Panc1 (cell line): ENCODE measurements at places on chromosomes 16 and 17. TPM values are rescaled to one million over a fixed set of nuclear protein-coding genes. Genes with fewer than 3 reads are reported as not detected.

TMEM92 gene
- 0.54 TPM for total RNA-seq

RAB37 gene
- 1.5 TPM for total RNA-seq

KCNJ16 gene
- not detected for total RNA-seq

OR1A1 gene
- not detected for total RNA-seq

BAHCC1 gene
- 77.4 TPM for total RNA-seq

CSH2 gene
- not detected for total RNA-seq

HBZ gene
- total RNA-seq: 1.1 TPM

WFIKKN1 gene
- 2.0 TPM for total RNA-seq

HAGH gene
- 58.9 TPM for total RNA-seq

GJD3 gene
- 0.33 TPM for total RNA-seq

ZNF213 gene
- 12.3 TPM for total RNA-seq

RIPOR1 gene
- total RNA-seq: 82.2 TPM

- no peak for DNase-seq
Measured at GRCh38 chr17:3007651-3008121, 55.7 kb downstream of the OR1D5 start.

DNA sequence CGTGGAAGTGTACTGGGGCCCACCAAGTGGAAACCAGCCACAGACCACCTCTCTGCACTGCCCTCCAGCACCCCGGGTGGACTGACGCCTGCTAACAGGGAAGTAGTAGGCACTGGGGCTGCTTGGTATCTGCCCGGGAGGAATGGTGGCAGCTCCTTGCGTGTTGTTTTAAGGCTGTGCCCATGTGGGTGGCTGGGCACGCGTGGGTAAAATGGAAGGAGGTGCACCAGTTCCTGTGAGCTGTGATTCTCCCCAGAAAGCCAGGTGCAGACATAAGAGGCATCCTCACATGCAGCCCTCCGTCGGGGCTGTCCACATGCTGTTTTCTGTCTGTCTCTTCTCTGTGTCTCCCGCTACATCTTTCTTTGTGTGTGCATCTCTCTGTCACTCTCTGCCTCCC lies 122.3 kb downstream of the ENGASE start:
- no peak for DNase-seq

GRCh38 chr16:66930189-66930588 lies 4.0 kb downstream of the CIAO2B start:
- DNase-seq: no peak

DNA sequence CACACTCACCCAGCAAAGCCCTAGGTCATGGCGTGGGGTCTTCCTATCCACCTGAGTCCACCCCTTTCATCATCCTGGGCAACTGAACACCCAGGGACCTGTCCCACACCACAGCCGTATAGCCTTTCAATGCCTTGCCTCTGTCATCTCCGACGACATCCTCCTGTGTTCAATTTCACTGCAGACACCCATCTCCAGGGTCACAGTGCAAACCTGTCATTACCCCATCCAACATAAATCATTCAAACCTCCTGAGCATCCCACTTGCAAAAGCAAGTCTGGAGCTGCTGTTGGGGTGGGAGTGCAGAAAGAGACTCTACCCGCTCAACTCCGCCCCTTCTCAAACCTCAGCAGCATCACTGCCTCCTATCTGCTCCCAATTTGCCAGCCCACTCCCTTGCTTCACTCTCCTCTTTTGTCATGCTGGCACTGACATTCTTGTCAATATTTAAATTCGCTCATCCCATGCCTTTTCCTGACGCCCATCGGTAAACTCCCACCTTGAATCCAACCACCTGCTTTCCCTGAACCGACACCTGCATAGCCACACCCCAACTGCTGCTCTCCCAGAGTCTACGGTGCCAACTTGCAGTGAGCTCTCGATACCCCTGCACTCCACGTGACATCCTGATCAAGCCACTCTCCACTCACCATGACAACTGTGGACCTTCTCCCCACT lies 37.0 kb downstream of the MARF1 start:
- no peak for DNase-seq

- DNase-seq: peak; percentile 38
Measured at GRCh38 chr16:88651276-88651988, 579 bp upstream of the CYBA start.

- DNase-seq: no peak
Measured at GRCh38 chr17:14317383-14317782, 16.5 kb downstream of the HS3ST3B1 start.

DNA sequence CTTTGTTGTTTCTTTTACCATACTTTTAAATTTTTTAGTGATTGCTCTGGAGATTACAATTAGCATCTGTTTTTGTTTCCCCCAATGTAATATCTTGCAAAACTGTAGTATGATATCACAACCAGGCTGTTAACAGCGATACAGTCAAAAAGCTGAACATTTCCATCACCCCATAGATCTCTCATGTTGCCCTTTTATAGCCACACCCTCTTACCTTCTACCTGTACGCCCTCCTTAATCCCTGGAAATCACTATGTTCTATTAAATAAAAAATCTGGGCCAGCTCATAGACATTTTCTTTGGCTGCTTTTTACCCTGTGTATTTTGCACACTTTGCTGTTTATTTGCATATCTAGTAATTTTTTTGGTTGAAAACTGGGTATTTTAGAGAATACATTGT lies 67.2 kb upstream of the NACA2 start:
- DNase-seq: no peak

GRCh38 chr16:79750311-79750710 lies 149.8 kb upstream of the MAF start:
- no peak for DNase-seq

DNA sequence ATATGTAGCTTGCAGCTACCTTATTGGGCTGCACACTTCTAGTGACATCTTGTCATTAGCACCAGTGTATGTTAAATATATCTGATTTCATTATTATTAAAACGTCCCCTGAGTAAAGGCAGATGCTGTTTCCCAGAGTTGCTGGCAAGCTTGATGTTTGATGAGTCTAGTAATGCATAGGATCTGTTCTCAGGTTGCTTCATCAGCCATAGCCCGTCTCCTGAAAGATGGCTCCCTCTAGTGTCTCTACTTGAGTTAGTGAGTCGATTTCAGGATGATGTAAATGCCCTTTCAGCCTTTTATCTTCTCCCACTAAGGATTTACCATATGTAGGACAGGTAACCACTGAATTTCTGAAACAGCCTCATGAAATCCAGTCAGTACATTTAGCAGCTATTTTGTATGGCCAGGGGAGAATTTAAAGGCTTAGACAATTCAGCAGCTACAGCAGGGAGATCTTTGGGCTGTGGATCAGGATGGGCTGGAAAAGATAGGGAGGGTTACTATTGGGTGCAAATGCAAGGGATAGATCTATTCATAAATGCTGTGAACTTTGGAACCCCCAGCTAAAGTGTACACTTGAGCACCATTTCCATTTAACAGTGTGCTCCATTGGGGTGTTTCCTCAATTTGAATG lies 376.3 kb downstream of the CNTNAP4 start:
- peak; percentile 22 for DNase-seq

DNA sequence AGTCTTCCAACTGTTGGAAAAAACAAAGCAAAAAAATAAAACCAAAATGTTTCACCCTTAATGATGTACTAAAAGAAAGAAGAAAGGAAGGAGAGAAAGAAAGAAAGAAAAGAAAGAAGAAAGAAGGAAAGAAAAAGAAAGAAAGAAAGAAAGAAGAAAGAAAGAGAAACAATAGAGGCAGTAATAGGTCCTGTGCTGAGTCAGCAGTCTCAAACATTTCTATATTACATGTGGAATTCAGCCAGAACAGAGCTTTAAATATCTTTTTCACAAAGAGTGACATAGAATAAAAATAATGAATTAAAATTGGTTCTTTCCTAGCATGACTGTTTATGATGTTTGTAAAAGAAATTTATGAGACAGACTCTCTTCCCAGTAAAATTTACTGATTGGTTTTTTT lies 1135.3 kb upstream of the CDH8 start:
- DNase-seq: no peak

- DNase-seq: no peak
Measured at GRCh38 chr16:66713076-66713475, 16.5 kb upstream of the CMTM4 start.

- no peak for DNase-seq
Measured at GRCh38 chr17:79033046-79033616, 9.2 kb downstream of the C1QTNF1 start.

- DNase-seq: no peak
Measured at GRCh38 chr16:70688246-70688742, 2.4 kb upstream of the MTSS2 start.

DNA sequence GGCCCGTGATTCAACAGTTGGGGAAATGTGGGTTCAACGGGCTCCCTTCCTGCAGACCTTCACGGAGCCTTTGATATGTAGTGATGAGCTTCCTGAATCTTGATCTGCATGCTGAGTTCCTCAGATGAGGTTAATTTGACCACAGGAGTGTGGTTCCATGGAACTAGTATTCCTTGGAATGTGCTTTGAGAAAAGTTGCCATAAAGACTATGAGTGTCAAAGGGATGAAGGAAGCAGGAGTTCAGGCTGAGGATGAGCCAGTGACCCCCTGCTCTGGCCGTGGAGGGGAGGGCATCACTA lies 229.2 kb downstream of the MSI2 start:
- no peak for DNase-seq

DNA sequence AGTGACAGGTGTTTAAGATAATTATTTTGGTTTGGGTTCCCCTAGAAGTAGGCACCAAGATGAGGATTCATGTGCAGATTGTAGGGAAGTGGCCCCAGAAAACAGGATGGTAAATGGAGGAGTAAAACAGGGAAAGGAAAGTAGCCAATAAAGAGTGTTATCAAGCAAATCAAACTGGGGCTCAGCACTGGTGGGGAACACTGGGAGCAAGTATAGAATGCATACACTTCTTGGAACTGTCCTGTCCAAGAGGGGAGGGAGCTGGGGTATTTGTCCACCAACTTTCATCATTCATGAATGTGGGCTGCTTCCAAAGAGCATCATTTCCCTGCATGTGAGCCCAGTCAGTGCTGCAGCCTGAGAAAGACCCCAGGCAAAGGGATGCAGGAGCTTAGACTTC lies 215.7 kb upstream of the IRX5 start:
- no peak for DNase-seq

DNA sequence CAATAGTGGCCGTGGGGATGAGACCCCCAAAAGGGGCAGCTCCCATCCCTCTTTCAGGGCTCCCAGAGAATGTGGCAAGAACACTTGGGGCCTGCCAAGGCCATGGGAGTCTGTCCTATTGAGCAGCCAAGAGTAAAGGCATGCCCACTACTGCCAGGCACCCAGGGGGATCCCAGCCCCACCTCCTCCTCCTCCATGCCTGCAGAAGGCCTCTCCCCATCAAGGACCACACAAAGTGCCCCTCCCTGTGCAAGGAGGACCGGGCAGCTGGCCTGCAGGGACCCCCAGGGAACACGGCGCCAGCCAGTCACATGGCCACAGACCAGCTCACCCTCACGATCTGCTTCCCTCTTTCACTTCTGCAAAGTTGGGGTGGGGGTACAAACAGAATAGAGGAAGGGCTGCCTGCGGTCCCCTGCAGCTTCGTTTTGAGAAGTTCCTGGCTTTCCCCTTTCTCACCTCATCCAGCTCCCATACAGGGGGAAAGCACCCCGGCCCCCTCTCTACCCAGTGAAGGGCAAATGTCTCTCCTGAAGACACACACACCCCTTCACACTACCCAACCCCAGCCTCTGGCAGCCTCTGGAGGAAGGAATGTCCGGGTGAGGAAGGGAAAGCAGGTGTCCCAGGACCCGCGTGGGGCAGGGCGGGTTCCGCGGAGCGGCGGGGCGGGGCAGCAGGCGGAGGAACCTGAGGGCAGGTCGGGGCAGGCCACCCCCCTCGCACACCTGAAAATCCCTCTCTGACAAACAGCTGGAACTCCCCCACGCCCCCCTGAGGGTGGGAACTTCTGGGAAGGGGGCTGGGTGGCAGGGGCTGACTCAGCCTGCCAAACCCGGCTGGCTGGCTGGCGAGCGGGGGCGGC lies 2.0 kb downstream of the PPP1R9B start:
- DNase-seq: no peak

- no peak for DNase-seq
Measured at GRCh38 chr17:6548578-6549330, 7.6 kb downstream of the PITPNM3 start.

DNA sequence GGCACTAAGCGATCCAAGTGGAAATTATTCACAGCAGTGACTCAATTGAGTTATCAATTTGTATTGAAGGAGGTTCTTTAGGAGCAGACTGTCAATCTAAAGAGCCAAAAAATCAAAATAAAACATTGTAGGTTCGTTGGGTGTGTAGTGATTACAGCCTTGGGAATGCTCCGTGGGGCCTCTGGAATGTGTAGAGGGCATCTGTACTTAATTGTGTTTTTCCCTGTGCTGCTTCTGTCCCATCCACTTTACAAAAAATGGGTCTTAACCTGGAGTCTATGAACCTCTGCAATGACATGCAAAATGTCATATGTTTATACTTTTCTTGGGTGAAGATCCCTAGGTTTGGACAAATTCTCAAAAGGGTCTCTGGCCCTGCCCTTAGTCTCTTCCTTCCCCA lies 215.1 kb downstream of the CCDC182 start:
- no peak for DNase-seq

- no peak for DNase-seq
Measured at GRCh38 chr16:75621170-75621477, 2.0 kb downstream of the ADAT1 start.

GRCh38 chr17:36629970-36630502 lies 28.7 kb downstream of the MRM1 start:
- no peak for DNase-seq

- no peak for DNase-seq
Measured at GRCh38 chr17:12987120-12987519, 30.7 kb downstream of the ELAC2 start.

DNA sequence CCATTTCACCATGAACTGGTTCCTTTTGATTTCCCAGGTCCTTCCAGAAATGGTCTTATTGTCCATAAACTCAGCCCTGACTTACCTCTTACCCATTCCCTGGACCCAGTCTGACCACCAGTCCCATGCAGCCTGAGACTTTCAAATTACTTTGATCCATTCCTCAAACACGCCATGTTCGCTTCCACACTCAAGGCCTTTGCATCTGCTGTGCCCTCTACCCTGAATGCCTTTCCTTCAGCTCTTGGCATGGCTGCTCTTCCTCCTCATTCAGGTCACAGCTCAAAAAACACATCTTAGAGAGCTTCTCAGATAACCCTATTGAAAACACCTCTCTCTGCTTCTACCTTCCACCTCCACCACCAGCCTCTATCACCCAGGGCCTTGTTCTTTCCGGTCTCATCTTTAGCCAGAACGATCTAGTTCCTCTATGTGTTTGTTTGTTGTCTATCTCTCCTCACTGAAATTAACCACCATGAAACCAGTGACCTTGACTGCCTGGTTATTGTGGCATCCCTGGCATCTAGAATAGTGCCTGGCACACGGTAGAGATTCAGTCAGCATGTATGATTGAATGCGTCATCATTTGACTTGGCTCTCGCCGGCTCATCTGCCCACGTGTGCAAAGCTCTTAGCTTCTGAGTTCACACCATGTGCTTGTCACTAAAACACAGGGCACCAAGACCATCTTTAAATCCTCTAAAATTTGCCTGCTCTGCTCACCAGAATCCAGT lies 12.8 kb downstream of the CRYM start:
- DNase-seq: no peak
